ENCODE measurements at places on chromosomes 16 and 17.

DNA sequence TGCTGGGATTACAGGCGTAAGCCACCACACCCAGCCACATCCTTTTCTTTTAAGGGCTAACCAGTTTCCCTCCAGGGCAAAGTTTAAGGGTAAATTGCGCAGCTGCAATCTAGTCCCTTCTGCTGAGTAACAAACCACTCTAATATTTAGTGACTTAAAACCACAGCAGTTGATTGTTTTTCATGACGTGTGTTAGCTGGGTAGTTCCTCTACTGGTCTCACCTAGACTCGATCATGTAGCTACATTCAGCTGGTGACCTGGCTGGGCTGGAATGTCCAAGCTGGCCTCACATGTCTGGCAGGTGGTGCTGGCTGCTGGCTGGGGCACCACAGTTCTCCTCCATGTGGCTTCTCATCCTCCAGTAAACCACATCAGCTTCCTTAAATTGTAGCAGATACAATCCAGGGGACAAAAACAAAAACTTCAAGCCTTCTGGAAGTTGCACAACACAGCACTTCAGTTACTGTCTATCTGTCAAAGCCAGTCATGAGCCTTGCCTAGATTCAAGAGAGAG is 75.5 kb downstream of the GPRC5B start:
- DNase-seq = no peak

DNA sequence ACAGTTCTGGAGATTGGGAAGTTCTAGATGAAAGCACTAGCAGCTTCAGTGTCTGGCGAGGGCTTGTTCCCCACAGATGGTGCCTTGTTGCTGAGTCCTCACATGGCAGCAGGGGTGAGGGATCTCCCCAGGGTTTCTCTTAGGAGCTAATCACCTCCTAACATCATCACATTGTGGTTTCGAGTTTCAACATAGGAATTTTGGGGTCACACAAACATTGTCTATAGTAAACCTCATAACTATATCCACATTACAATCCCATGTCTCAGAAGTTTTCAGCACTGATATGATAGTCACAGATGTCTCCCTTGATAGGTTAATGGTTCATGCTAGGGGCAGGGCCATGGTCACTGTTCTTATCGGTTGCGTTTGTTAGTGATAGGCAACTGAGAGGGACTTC is 13.8 kb downstream of the CLUAP1 start:
- no peak for DNase-seq

- DNase-seq = no peak
Measured at GRCh38 chr17:42518755-42519545, 17.1 kb upstream of the NAGLU start.

DNA sequence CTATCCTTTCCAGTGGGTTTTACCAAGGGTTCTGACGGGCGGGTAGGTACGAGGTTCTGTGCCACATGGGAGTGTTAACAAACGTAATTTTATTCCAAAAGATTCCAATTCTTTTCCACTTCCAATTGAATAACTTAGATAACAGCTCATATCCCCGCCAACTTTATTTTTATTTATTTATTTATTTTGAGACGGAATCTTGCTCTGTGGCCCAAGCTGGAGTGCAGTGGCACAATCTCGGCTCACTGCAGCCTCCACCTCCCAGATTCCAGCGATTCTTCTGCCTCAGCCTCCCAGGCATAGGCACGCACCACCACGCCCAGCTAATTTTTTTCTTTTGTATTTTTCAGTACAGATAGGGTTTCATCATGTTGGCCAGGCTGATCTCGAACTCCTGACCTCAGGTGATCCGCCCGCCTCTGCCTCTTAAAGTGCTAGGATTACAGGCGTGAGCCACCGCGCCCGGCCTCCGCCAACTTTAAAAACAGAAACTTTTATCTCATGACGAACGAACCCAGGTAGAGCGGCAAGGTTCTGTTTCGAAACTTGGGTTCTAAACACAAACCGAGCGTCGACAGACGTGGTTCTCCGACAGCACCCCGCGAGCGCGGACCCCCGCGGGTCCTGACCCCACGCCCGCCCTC is 613 bp downstream of the ECI1 start:
- DNase-seq = peak; percentile 45

DNA sequence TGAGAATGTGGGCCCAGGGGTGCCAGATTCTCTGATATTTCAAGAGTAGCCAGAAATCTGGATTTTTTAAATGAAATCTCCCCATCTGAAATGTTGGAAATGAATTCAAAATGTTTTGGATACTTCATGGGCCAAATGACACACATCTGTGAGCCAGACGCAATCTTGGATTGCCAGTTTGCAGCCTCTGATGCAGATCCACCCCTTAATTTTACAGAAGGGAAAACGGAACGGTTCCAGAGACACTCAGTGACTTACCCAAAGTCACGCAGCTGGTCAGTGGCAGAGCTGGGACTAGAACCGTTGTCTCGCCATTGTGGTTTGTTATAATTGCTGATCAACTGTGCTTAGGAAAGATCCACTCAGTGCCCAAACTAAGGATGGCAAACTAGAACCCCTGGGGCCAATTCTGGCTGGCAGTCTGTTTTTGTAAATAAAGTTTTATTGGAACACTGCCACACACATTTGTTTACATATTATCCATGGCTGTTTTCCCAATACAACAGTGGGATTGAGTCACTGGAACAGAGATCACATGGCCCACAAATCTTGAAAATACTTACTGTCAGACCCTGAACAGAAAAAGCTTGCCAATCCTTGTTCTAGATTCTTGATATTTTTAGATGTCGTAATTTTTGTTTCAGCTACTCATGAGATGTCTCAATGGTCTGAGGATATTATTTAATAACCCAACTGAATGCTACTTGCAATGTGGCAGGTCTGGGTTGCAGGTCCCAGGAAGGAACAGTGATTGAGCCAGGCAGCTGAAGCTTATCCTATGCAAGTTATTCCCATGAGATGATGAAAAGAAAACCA is 143.8 kb downstream of the AXIN2 start:
- no peak for DNase-seq

- DNase-seq = no peak
Measured at GRCh38 chr16:54351171-54351570, 64.6 kb upstream of the IRX3 start.

DNA sequence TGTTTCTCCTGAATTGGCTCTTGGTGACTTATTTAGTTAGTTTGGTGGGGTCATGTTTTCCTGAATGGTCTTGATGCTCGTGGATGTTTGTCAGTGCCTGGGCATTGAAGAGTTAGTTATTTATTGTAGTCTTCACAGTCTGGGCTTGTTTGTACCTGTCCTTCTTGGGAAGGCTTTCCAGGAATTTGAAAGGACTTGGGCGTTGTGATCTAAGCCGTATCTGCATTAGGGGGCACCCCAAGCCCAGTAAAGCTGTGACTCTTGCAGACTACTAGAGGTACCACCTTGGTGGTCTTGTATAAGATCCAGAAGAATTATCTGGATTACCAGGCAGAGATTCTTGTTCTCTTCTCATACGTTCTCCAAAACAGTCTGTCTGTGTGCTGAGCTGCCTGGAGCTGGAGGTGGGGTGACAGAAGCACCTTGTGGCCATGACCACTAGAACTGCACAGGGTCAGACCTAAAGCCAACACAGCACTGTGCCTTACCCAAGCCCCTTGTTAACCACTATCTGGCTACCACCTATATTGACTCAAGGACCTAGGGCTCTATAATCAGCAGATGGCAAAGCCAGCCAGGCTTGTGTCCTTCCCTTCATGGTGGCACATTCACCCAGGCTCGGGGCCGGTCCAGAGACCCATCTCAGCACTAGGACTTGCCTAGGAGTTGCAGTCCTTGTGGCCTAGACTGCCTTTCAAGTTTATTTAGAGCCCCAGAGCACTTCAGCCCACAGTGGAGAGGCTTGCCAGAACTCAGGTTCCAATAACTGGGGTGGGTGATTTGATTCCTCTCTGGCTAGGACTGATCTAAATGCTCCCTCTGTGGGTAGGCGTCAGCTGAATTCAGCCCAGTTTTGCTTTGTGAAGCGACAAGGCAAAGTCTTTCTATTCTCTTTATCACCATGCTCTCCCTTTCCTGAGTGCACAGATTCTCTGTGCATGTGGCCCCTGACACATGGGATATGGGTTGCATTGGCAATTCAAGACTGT is 11.0 kb downstream of the RNF135 start:
- no peak for DNase-seq

DNA sequence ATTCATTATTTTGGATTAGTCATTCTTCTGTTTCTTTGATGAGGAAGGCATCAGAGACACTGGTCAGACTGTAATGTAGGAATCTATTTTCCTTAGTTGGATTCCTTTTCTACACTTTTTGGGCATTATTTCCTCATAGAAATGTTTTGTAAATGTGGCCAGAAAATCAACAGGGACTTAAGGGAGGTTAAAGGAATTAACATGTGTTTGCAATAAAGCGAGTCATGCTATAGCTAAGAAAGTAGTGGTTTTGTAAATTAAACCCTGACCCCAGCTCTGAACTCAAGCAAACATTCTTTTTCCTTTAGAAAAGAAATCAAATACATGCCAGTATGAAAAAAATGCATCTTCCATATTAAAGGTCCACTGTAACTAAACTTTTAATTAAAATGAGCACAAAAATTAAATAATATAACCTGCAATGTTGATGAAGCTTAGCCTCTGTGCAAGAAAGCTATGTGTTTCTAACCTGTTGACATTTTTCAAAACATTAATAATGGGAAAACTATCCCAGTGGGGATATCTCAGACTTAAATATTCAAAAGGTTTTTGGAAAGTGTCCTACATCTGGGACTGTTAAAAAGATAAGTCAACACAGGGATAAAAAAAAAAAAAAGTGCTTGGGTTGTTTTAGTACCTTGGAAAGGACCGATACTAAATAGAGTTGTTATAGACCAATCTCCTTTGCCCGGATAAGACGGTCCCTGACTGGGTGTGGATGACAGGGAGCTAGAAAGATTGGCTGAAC is 428.0 kb downstream of the CA10 start:
- DNase-seq = no peak

- no peak for DNase-seq
Measured at GRCh38 chr17:51372345-51373004, 112.1 kb downstream of the UTP18 start.

- DNase-seq = no peak
Measured at GRCh38 chr17:67733449-67733848, 15.7 kb downstream of the NOL11 start.

GRCh38 chr16:3606441-3606840 is 5.0 kb downstream of the SLX4 start:
- no peak for DNase-seq

- no peak for DNase-seq
Measured at GRCh38 chr17:2916461-2916860, 120.2 kb downstream of the RAP1GAP2 start.

- DNase-seq = no peak
Measured at GRCh38 chr16:46972429-46973206, 856 bp downstream of the DNAJA2 start.

GRCh38 chr16:88013091-88013609 is 61.9 kb downstream of the BANP start:
- no peak for DNase-seq

GRCh38 chr17:82888583-82889495 is 49.0 kb upstream of the ZNF750 start:
- no peak for DNase-seq

Data from DMS79 treated with DMSO at 0.1 percent for 48 hours (cell line).